ENCODE measurements at places on chromosomes 7 and 10.

- DNase-seq = no peak
These were observed 97.1 kb downstream of the GPR85 start for GRCh38 chr7:112989531-112989930.

- DNase-seq = no peak
These were observed 336.0 kb downstream of the PLXNA4 start for GRCh38 chr7:132240262-132240661.

- peak; percentile 7 for DNase-seq
These were observed 977 bp downstream of the TMEM248 start for GRCh38 chr7:66921918-66922486.

DNA sequence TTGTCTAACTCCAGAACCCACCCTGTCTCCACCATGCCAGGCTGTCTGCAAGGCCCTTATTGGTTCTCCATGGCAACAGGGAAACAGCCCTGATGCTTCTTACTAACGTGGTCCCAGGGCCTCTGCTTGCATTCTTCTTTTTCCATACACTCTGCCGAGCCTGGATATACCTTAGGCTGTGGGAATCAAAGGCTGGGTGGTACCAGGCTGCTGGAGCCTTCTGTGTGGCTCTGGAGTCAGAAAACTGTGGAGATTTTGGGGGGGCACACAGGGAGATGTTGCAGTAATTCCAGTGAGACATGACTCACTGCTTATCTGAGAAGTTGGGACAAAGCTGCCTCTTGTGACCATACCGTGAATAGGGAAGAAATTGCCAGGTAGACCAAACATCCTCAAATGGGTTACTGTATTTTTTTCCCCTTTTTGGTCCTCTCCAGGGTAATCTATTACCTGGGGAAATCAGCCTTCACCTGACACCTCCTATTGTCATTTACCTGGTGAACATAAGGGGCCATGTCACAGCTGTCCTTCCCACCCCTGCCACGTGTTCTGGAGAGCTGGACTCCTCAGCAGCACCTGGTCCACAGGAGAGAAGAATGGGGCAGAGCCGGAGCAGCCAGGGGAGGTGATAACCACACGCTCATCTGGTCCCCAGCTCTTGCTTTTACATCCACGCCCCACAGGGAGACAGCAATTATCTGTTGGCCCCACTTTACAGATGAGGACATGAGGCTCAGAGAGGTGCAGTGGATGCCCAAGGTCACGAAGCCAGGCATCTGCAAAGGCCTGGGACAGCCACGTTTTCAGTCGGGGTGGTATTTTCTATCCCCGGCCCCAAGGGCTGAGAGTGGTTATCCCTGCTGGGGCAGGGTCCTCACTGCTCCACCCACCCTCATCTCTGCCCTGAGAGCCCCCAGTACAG is 4.6 kb downstream of the CHST3 start:
- DNase-seq = no peak

GRCh38 chr7:112182749-112183148 is 23.4 kb downstream of the DOCK4 start:
- DNase-seq = no peak

All from stimulated activated CD8-positive, alpha-beta memory T cell treated with anti-CD3 and anti-CD28 coated beads, Interleukin-4, amount 100 ng/mL, for 1 hour (primary cell).